ENCODE measurements at places on chromosomes 6 and 20.

DNA sequence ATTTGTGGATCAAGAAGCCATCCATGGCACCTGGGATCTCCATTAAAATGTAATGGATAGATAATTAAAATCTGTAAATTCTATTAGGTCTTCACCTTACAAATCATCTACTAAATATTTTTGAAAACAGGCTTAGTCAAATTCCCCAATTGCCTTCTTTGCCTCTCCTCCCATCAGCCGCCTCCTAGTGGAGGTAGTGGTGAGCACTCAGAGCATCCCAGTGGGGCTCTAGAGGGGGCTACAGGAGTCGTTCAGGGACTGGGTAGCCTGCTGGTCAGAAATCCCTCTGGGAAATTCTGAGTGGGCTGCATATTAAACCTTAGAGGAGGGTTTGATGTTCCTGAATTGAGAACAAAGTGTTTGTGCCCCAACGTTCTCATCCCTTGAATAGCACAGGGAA, 20.8 kb upstream of the PAX1 start:
- DNase-seq: no peak

- no peak for DNase-seq
Observed at GRCh38 chr6:74507649-74508048, 698.2 kb downstream of the COL12A1 start.

GRCh38 chr6:137829641-137830083, 37.4 kb upstream of the TNFAIP3 start:
- no peak for DNase-seq

- DNase-seq: no peak
Observed at GRCh38 chr6:49342410-49342809, 120.6 kb downstream of the MMUT start.

DNA sequence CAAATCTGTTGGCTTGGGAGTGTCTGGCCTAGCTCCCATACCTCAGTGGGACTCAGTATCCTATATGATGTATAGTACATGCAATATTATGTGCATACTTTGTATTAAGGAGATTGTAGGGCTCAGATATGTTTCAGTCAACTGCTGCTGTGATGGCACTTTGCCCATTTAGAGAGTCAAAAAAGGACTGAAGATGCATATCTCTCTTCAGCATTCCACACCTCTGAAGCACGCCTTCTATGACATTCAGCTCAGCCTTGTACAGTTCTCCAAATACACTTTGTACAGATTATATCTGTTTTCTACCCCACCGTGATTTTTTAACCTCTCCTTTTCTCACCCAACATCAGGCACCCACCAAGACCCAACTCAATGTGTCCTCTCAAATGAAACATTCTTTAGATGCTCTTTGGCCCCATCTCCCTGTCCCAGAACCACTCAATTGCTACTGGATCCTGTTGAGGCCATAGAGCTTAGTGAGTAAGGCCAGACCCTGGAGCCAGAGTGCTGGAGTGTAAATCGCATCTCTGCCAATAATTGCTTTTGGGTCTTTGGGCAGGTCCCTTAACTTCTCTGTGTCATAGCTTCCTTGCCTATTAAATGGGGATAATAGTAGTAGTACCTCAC, 15.6 kb downstream of the ENPP1 start:
- no peak for DNase-seq

DNA sequence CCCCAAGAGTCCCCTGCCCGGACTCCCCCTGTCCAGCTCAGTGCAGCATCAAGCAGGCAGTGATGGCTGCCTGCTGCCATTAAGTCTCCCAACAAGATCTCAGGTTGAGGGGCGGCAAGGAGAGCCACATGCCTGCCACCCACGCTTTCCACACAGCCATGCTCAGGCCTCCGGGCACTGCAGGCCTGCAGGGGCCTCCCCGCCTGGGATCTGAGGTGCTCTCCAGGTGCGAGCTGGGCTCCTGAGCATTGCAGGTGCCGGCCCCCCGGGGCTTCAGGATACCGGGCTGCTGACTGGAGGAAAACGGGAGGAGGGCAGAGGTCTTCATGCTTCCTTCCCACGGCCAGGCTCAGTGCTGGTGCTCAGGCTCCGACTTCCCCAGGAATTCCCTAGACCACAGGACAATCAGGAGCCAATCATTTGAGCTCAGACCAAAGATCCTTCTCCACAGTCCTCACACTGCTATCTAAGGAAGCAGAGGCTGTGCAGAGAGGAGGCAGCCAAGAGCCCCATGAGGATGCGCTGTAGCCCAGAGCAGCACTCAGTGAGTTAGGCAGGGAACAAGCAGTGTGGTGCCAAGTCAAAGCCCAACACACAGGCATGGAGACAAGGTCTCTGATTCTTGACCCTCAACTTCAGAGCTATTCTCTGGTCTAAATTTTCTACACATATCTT, 52.7 kb downstream of the PYGB start:
- DNase-seq: no peak

- no peak for DNase-seq
Observed at GRCh38 chr20:57475388-57476083, 49.4 kb downstream of the CTCFL start.

- no peak for DNase-seq
Observed at GRCh38 chr6:168341280-168341900, 21.8 kb upstream of the DACT2 start.

DNA sequence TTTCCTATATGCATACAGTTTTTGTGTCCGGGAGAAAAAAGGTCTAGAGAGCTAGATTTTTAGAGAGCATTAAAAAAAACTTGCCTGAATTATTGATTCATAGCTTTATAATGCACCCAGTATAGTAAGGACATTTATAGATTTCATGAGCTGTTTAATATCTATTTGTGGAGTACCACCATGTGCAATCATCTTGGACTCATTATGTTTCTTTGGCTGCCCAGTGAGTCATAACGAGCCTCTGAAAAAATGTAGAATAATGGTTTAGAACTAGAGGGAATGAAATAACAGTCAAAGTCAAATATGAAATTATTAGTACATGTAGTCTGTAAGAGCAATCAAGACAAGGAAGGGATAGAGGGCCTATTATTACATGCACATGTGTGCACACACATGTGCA, 350.0 kb downstream of the CD83 start:
- DNase-seq: no peak

DNA sequence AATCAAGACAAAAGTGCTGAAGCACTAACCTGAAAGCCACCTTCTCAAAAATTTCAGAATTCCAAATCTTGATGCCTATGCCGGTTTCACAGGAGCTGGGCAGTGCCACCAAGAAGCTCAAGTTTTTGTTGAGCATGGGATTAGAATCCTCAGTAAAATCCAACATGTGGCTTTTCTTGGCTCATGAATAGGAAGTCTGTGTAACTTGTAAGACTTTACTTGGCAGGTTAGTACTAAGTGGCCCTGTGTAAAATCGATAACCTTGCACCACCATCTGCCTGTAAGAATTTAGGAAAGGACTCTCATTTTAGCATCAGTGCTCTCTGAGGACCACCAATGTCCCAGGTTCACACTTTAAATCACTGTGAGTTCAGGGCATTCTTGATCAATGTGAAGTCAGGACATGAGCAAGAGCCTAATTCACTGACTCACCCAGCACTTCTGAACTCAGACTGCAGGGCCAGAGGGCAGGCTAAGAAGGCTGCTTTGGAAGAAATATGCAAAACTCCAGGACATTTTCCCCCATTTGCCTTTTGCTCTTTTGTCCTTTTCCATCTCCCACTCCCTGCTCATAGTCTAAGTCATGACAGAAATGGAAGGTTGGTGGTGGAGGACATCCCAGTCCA, 113.2 kb downstream of the EDN1 start:
- DNase-seq: no peak

- no peak for DNase-seq
Observed at GRCh38 chr6:38171997-38172738, 352.6 kb downstream of the ZFAND3 start.

DNA sequence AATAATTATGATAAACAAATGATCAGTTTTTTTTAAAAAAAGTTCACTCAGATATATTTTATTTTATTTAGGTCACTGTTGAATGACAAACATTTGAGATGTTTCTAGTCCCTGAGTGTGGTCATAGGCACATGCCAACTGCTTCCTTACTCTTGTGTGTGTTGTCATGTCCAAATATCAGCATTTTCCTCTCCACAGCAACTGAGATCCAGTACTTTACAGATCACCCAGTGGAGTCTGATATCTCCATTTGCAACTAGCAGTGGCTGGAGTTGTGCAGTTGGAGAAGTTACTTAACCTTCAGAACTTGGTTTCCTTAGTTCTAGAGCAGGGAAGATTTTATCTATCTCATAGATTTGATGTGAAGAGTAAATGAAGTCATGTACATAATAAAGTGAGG, 101.3 kb downstream of the MYB start:
- DNase-seq: no peak

- DNase-seq: peak; percentile 38
Observed at GRCh38 chr20:45229264-45230056, 8.3 kb downstream of the SEMG2 start.

DNA sequence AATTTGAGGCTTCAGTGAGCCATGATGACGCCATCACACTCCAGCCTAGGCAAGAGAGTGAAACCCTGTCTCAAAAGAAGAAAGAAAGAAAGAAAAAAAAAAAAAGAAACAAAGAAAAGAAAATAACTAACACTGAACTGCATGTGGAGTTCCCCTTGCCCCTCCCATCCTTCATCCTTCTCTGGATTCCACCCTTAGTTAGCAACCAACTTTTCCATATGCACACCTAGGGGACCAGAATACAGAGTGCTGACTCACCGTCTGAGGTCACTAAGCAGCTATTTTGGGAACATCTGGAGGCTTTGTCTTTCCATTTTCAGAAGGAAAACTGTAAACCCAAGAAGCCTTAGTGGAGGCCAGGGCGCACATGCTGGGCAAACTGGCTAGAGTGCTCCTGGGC, 257.4 kb downstream of the MAFB start:
- no peak for DNase-seq

DNA sequence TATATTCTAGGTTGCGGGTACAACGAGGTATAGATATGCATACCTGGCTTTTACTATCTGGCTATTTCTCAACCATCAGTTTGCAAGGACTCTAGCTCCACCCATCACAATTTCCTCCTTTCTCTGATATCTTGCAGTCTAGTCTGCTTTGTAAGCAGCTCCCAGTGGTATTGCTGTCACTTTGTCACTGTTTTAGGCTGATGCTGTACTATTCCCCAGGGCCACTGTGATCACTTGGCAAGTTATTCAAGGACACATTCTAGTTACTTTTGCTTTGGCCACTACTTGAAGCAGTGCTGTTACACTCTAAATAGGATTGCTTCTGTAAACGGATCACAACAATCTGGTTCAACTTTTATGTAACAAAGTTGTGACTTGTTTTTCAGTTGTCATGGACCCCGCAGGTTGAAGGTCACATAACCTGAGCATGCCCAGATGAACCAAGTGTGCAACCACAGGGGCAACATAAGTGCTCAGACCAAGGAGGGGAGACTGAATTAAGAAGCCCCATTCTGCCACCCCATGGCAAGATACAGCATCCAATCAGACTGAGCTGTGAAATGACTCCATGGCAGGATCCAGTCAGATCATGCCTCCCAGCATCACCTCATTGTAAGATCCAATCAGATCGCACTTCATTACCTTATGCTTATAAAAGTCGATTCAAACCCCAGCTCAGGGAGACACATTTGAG, 588.4 kb upstream of the CITED2 start:
- DNase-seq: no peak

DNA sequence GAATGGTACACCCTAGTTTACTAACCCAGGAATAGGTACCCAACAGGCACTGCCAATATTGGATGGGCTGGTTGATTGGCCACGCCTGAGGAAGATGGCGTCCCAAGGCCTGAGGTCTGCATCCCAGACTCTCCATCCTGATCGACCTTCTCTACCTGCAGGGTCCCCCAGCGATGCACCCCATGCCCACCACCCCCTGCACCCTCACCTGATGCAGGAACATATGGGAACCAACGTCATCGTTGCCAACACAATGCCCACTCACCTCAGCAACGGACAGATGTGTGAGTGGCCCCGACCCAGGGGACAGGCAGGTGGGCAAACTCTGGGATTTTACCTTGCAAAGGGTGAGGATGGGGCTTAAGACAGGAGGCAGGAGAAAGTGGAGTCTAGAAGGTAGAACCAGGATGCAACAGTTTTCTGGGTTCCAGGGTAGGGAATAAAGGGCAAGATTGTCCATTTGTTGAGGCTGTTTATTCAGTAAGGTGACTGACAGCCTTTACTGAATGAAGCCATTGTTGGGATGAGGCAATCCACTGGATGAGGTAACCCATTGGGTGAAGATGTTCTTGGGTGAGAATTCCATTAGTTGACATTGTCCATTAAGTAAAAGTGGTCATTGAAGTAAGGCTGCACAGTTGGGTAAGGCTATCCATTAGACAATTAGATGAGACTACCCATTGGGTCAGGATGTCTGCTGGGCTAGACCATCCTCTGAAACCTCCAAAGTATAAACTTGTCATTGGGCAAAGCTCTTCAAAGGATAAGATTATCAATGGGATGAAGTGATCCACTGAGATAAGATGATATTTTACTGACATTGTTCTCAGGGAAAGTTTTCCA, 47.3 kb upstream of the TTPAL start:
- no peak for DNase-seq

DNA sequence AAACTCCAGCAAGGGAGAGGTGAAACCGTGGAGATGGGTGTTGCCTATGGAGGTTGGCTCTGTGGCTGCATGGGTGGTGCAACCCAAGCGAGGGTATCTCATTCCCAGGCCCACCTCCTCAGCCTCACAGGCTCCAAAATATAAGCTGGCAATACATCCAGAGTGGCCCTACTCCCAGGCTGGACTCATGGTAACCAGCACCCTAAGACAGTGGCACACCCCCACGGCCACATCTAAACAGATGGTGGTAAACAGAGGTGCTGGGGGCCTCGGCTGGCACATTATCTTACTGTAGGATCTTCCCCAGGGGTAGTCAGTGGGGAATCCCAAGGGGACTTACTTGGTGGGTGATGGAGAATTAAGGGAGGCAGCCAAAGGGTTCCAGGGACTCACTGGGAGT, 33.7 kb upstream of the CCND3 start:
- no peak for DNase-seq

All from WERI-Rb-1 (cell line).